ENCODE measurements at places on chromosomes 1 and 21. TPM values are rescaled to one million over a fixed set of nuclear protein-coding genes. Genes with fewer than 3 reads are reported as not detected.

DNA sequence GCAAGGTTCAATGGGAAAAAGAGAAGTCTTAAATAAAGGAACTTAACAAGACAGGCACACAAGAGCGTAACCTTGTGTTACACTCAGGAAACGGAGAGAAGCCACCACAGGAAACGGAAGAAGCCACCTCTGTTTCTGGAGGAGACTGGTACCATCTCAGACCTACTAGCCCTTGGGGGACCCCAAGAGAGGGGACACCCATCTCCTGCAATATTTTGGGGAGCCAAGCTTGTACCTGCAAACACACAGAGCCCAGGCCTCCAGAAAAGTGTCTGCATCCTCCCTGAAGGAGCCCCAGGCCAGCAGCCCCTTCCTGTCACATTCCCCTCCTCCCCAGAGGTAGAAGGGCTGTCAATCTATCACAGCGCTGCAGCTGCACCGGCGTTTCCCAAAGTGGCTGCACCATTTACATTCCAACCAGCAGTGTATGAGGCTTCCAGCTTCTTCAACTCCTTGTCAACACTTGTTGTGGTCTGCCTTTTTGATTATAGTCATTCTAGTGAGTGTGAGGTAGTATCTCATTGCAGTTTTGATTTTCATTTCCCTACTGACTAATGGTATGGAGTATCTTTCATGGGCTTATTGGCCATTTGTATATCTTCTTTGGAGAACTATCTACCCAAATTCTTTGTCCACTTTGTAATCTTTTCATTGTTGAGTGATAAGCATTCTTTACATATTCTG lies 23.0 kb upstream of the PADI1 start:
- DNase-seq: peak; percentile 15

C1QC gene
- total RNA-seq: not detected

GRCh38 chr1:212752934-212753497 lies 38.6 kb downstream of the NSL1 start:
- no peak for DNase-seq

DNA sequence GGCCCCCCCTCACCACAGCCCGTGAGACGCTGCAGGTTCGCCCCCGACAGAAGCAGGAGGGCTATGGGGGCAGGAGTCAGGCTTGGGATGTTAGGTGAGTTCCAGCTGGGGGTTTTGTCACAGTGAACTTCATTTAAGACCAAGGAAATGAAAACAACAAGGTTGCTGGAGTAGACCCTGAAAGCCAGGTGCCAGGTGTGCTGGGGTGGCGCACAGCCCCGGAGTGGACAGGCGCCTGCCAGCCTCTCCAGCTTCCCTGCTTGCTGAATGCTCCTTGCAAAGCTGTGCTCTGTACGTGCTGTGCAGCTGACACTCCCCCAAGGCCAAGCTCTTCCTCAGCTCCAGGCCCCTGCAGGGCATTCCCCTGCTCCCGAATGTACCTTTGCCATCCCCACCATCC lies 102.4 kb downstream of the PGBD5 start:
- DNase-seq: no peak

DNA sequence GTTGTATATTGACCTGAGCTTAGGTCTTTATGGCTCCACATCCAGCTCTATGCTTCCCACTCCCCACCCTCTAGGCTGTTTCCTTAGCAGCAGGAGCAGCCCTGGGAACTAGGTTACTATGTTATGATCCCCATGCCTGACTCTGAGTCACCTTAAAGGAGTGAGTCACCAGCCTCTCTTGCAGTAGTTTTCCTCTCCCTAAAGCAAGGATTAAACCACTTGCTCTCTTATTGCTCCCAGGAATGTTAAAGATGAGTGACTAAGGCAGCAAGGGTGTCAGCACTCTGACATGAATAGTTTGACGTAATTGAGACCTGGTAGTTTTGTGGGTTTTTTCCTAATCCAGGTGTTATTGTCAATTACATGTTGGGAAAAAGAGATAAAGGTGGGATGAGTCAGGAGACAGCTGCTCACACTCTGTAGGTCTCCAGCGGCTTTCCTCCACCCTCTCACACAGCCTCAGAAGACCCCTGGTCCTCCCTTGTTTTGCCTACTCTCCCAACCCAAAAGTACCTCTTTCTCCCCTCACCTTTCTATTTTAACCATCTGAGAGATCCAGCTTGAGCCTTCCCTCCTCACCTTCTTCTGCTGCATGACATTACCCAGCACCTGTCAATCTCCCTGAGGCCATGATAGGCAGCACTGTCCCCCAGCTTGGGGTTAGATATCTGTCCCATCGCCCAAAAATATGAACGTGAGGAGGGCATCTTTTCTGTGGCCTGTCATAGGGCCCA lies 369.1 kb upstream of the VAMP3 start:
- no peak for DNase-seq

DNA sequence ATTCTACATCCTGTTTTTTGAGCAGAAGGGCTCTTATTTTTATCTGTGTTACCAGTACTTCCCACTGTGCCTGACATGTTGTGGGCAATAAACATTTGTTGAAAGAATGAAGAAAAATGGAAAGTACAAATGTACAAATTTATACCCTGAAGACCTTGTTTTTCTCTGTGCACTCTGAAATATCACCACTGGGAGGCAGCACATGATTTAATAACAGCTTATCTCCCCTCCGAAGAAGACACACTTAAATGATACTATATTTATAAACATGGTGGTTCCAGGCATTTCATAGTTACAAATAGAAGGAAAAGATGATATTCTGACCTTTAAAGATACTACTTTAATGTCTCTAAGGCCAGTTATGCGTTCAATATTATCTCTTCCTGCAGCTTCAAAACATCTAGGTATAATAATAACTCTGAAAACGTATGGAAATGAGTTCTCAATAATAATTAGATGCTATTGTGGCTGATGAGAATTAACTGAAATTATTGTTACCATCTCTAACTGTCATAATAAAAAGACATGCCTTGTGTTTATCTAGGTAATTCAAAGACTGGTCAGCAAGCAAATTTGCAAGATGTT lies 12.8 kb downstream of the DYNLT5 start:
- peak; percentile 28 for DNase-seq
